ENCODE measurements at places on chromosomes 5 and 9. TPM values are rescaled to one million over a fixed set of nuclear protein-coding genes. Genes with fewer than 3 reads are reported as not detected.

The PCA3 gene
- total RNA-seq: not detected

The LRRC19 gene
- total RNA-seq: not detected

The PALM2AKAP2 gene
- total RNA-seq: not detected

The ENTPD2 gene
- total RNA-seq: not detected

The RXRA gene
- total RNA-seq: 11.4 TPM

The USP20 gene
- 51.1 TPM for total RNA-seq

The SIT1 gene
- total RNA-seq: 67.7 TPM

The ORM2 gene
- not detected for total RNA-seq

The OLFML2A gene
- total RNA-seq: not detected

The HACD4 gene
- 5.3 TPM for total RNA-seq

The FBP2 gene
- total RNA-seq: not detected

The LRRC26 gene
- total RNA-seq: not detected

The ABL1 gene
- total RNA-seq: 38.5 TPM

The PCDHB13 gene
- not detected for total RNA-seq

The TAF11L13 gene
- not detected for total RNA-seq

The OR2K2 gene
- total RNA-seq: not detected

The PCDHGC5 gene
- not detected for total RNA-seq

The SAXO1 gene
- not detected for total RNA-seq

The FAM174A gene
- total RNA-seq: 4.8 TPM

The IL4 gene
- not detected for total RNA-seq

The SPAG8 gene
- total RNA-seq: 0.68 TPM

The SLC46A2 gene
- total RNA-seq: not detected

The OR1Q1 gene
- not detected for total RNA-seq

The SPINK7 gene
- total RNA-seq: not detected

The GAPT gene
- total RNA-seq: 0.23 TPM

The PCDHGA2 gene
- total RNA-seq: not detected

The OR5C1 gene
- total RNA-seq: not detected

The MVB12B gene
- 7.9 TPM for total RNA-seq

The FOXD4L5 gene
- not detected for total RNA-seq

The BHMT2 gene
- not detected for total RNA-seq

The RANBP3L gene
- total RNA-seq: 0.14 TPM

The PTGDS gene
- not detected for total RNA-seq

The ACSL6 gene
- total RNA-seq: 5.8 TPM

The FOXD4 gene
- not detected for total RNA-seq

The EIF4E1B gene
- not detected for total RNA-seq

The GRIA1 gene
- total RNA-seq: not detected

The SPINK5 gene
- not detected for total RNA-seq

The PHF24 gene
- total RNA-seq: 0.30 TPM

The TMEM215 gene
- total RNA-seq: not detected

The SERF1A gene
- total RNA-seq: 6.8 TPM

The C5orf34 gene
- total RNA-seq: 10.1 TPM

The CARD9 gene
- 1.8 TPM for total RNA-seq

The SRD5A1 gene
- total RNA-seq: 14.3 TPM

The FNIP1 gene
- 15.7 TPM for total RNA-seq

The ZBED3 gene
- 6.3 TPM for total RNA-seq

The PLPP6 gene
- 4.0 TPM for total RNA-seq

The RNF208 gene
- total RNA-seq: 6.0 TPM

The MYORG gene
- 4.4 TPM for total RNA-seq

The PFN3 gene
- not detected for total RNA-seq
